ENCODE measurements at places on chromosomes 5 and 9.
A peak's percentile ranks its signal among the peaks of the same experiment; 100 is the strongest.

DNA sequence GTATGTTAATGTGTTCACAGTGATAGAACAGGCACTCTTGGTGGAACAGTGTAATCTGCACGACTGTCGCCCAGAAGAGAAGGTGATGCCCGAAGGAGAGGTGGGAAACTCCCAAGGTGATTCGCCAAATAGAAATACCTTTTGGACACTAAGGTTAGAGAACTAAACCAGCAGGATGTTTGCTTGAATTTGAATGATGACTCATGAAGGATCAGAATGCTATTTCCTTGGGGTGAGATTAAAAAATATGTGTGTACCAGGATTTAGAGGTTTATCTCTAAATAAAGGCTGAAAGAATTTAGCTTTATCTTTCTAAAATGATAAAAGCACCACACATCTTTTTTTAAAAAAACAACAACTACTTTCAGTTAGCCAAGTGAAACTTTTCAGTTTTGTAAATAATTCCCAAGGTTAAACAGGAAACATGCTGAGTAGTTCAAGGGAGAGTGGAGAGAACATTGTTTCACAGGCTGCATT lies 297.4 kb upstream of the TAS2R1 start:
- DNase-seq, result no peak

DNA sequence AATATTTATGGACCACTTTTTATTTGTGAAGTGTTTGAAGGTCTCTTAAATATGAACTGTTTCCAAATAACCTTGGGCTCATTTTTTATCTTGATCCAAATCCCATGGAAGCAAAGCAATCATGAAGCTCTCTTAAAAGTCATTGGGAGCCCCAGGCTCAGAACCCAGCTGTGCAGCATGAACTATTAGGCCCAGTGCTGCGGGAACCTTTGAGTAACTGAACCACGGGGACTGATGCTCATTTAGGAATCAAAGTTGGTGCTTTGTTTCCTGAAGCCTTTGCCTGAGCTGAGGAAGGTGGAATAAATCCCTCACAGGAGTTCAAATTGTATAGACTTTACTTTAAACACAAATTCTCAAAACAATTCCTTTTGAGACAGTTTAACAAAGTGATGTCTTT lies 27.8 kb downstream of the MAT2B start:
- no peak for DNase-seq

DNA sequence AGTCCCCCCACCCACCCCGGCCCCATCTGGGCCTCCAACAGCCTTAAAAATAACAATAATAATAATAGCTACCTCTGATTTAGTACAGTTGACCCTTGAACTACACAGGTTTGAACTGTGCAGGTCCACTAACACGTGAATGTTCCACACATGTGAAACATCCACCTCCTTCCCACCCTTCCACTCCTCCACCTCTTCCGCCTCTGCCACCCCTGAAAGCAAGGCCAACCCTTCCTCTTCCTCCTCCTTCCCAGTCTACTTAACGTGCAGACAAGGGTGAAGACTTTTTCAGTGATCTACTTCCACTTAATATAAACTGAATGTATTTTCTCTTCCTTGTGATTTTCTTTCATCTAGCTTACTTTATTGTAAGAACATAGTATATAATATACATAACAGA lies 10.8 kb downstream of the PDGFRB start:
- no peak for DNase-seq

- peak; percentile 45 for DNase-seq
Observed at GRCh38 chr9:113309204-113309813, 6.1 kb upstream of the RNF183 start.

DNA sequence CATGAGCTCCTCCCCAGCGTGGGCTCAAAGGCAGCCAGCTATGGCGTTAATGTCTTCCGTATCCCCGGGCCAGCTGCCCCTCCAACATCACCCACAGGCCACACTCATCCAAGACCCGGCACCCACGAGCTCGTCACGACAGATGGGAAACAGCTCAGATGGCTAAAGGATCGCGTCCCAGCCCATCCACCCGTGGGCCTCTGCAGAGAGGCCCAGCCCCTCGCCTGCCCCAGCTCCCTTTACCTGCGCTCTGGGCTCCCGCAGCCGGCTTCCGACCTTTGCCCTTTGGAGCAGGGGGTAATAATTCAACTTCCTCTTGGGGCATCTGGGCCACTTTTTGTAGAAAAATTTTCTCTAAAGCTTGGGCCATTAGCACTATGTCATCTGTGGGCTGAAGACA lies 16.5 kb downstream of the BRD3 start:
- DNase-seq, result no peak

- DNase-seq, result no peak
Observed at GRCh38 chr5:124544366-124545055, 201.9 kb downstream of the ZNF608 start.

GRCh38 chr5:74516211-74516636 lies 124.3 kb downstream of the ENC1 start:
- DNase-seq, result no peak

DNA sequence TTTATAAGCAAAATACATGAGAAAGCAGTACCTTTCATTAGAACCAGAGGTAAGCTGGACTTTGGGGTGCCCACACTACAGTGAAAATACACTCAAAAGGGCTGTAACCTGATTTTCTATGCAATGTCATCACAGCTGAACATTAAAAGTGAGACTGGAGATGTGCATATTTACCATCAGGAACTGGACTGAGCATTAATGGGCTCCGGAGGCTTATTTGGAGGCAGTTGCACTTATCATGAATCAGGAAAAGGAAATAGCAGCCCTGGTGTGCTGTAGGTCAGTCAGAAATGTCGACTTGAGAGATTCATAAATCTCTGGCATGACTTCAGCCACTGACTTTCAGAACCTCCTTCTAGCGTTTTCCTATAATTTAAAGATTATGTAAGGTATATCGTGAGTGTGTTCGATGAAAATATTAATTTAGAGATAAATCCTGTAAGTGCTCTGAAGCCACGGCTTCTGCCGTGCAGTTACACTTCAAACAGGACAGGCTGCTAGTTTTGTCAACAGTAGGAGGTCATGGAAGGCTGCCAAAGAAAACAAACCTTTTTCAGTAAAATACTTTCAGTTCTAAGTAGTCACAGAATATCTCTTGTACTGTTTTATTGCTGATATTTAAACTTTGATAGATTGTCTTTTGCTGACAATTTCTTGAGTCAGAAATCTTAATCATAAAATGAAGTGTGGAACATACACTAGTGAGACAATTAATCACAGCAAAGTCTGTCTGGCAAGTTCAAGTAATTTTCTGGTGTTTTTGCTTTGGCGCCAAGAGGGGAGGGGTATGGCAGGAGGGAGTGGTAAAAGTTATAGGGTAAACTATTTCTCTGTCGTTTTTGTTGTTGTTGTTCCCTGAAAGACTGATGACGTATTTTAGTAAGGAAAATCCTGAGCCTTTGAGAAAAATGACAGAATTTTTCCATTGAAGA lies 939.7 kb downstream of the NR2F1-AS1 start:
- no peak for DNase-seq

DNA sequence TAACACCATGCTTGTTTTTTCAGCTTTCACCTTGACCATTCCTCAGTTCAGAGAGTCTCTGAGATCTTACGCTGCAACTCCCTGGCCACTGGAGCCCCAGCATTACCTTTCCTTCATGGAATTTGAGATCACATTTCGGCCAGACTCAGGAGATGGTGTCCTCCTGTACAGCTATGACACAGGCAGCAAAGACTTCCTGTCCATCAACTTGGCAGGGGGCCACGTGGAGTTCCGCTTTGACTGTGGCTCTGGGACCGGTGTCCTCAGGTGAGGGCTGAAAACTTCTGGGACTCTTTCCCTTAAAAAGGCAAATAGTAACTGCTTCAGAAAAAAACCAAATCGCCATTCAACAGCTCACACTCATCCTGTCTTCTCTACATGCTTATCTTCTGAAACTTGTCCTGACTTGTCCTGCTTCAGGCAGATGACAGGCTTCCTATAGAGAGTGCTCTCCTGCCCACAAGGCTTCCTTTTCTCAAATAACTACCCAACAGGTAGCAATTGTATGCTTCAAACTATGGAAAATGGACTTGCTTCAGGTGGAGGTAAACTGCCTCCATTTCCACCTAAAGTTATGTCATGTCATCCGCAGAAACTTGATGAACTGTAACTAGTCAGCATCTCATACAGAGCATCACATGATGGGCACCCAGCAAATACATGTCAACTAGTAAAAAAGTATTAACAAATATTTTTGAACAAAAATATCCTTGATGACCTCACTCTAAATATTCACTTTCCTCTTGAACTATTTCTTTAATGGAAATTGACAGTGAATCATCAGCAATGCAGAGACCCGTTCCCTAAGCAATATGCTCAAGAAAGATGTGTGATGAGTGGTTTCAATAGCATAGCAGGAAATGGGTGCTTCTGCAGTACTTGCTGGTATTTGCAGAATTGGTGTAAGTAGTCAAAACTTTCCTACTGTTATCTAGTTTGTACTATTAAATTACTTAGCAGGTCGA lies 129.2 kb downstream of the LIFR start:
- DNase-seq, result no peak

DNA sequence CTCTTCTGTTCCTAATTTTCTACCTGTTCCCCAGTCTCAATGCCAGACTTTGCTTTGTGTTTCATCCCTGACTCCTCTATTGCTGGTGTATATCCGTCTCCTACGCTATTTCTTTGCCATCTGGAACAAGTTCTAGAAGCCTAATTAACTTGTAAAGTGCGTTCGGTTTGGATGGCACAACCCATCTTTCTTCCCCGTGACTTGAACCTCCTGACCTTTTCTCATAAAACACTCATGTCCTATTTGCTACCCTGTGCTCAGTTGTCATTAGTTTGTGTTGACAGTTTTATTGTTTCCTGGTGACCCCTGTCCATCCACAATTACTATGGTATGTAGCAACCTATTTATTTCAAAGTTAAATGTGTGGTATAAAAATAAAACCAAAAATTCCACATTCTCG lies 323.5 kb downstream of the TLE4 start:
- DNase-seq, result no peak

- no peak for DNase-seq
Observed at GRCh38 chr5:80246995-80247729, 8.7 kb downstream of the SERINC5 start.

GRCh38 chr5:134539732-134540131 lies 14.3 kb downstream of the JADE2 start:
- DNase-seq, result no peak

GRCh38 chr5:177103523-177104253 lies 17.0 kb downstream of the FGFR4 start:
- no peak for DNase-seq

DNA sequence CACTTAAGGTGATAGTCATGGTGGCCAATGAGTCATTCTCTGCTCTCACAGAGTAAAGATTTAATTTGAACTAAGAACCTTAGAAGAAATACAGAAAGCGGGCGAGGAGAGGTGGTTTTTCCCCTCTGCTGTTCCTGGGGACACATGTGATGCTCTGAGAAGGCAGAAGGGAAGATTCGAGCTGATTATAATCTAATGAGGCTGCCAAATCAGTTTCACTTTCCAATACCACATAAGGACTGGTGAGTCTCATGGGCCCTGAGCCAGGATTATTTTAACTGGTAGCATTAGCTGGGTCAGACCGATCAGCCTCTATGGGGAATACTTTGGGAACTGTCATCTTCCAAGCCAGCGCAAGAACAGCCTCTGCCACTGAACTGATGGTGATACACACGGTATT lies 116.5 kb downstream of the SLC1A3 start:
- DNase-seq, result no peak

DNA sequence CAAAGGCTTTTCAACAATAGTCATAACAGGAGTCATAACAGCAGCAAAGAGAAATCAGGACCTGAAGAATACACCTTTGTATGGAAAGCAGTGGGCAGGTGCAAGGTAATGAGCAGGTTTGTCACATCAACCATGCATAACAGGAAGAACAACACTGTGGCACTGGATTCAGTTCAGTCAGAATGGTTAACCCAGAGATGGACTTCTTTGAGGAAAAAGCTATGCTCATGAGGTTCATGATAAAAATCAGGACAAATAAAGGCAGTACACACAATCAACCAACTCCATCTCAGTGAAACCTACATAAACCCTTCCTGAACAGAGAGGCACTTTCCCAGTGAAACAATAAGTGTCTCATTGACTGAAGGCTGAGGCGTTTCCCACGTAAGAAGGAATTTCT lies 27.0 kb downstream of the ABITRAM start:
- no peak for DNase-seq

DNA sequence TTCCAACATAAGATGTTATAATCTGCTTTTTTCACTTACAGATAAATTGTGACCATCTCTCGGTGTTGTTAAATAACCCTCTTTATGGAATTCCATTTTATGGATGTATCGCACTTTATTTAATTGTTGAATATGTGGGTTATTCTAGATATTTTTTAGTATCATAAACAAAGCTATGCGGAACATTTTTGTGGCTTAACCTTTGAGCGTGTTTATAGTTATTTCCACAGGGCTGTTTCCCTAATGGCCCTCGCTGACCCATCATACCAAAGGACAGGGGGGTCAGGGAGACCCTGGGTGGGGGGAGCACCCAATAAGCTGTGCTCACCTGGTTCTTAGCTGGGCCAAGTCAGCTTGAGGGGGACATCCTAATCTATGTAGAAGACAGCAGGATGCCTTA lies 65.3 kb downstream of the NDST1 start:
- no peak for DNase-seq

DNA sequence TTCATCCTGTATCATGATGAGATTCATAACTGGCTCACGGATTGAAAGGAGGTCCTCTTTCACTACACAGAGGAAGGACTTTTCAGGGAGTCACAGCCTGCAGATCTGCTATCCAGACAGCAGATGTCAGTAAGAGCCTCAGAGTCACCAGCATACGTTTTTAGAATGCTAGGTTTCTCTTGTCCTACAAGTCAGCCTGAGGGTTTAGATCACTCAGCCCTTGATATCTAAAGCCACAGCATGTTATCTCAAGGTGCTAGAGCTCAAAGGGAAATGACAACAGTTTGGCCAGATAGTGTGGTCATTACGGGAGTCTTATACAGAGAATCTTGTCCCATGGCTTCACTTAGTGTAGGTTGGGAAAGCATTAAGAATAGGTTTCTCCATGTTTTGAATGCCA lies 30.9 kb upstream of the SLC46A2 start:
- DNase-seq, result peak; percentile 54

GRCh38 chr9:6611865-6612264 lies 33.7 kb downstream of the GLDC start:
- no peak for DNase-seq

DNA sequence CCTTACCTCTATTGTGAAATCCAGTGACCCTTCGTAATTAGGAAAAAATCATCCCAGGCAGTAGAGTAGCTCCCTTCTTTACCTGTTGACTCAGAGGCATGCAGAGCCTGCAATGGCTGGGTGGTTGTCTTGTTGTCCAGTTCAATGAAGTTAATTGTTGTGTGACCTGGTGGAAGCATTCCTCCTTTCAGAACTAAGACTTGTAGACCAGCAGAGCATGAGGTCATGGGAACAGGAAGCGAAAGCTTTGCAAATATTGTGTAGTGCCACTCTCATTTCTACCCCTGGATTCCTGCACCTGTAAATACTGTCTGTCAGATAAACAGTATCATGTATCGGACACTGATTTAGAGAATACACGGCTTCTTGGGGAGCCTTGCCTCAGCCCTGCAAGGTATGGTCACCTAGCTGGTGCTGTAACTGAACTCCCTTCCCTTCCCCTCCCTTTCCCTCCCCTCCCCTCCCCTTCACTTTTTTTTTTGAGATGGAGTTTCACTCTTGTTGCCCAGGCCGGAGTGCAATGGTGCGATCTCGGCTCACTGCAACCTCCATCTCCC lies 5.7 kb upstream of the PRXL2C start:
- no peak for DNase-seq

- no peak for DNase-seq
Observed at GRCh38 chr5:77751328-77752023, 24.7 kb downstream of the TBCA start.

- DNase-seq, result no peak
Observed at GRCh38 chr5:35900972-35901695, 37.3 kb downstream of the CAPSL start.

GRCh38 chr9:68545033-68545705 lies 4.5 kb upstream of the TMEM252 start:
- no peak for DNase-seq
